ENCODE measurements at places on chromosomes 7 and 10. TPM values are rescaled to one million over a fixed set of nuclear protein-coding genes. Genes with fewer than 3 reads are reported as not detected.
A peak's percentile ranks its signal among the peaks of the same experiment; 100 is the strongest.

Gene SORCS1
- 0.88 TPM for total RNA-seq

Gene NUTM2E
- not detected for total RNA-seq

DNA sequence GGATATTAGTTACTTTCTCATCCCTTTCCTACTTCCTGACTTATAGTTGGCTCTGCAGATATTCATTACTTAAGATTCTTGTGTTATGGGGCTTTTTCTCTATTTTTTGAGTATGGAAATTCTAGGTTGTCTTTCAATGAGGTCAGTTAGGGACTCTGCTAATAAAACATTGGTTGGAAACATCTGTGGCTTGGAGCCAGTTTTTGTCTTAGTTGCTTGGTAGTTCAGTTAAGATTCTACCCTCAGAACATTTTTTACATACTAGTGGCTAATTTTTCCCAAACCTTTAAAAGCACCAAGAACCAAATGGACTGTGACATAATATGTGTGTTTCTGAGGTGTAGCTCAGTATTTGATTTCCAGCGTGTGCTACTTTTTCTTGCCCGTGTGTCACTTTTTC is 305.6 kb upstream of the FZD1 start:
- no peak for DNase-seq

DNA sequence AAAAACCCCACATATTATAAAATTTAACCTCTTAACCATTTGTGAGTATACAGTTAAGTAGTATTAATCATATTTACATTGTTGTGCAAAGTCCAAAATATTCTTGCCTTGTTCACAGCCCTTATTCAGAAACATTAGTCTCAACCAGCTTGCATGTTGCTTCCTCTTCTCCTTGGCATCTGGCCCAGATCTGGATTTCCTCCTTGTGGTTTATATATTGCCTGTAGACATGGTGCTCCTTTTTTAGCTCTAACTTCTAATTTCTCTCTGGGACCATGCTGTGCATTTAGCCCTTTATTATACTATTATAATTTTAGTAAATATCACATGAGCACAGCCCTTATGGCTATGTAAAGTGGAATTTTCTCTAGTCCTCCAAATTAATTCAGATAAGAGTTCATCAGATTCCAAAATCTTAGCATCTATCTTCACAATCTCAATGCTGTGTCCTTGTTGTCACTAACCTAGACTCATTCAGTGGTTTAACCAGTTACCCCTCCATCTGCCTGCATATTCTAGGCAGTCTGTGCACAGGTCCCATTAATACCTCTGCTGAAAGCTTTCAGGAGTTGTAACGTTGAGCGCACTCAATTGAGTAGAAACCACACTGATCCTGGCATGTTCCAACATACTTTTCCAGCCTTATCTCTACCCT is 7.9 kb downstream of the CPED1 start:
- peak; percentile 1 for DNase-seq

GRCh38 chr7:82506702-82507101 is 63.1 kb upstream of the CACNA2D1 start:
- DNase-seq: no peak

DNA sequence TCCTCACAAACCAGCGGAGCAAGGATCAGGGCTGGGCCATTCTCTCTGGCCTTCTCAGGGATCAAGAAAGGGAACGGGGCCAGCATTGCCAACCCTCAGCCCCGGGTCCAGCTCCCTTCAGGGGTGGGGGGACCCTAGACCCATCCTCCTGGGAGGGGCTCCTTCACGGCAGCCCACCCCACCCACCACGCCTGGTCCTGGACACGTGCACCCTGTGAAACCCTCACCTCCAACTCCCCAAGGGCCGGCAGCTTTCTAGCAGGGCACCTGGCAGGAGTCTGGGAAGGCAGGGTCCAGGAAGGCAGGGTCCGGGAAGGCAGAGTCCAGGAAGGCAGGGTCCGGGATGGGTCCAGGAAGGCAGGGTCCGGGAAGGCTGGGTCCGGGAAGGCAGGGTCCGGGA is 46.6 kb upstream of the ADGRA1 start:
- no peak for DNase-seq

DNA sequence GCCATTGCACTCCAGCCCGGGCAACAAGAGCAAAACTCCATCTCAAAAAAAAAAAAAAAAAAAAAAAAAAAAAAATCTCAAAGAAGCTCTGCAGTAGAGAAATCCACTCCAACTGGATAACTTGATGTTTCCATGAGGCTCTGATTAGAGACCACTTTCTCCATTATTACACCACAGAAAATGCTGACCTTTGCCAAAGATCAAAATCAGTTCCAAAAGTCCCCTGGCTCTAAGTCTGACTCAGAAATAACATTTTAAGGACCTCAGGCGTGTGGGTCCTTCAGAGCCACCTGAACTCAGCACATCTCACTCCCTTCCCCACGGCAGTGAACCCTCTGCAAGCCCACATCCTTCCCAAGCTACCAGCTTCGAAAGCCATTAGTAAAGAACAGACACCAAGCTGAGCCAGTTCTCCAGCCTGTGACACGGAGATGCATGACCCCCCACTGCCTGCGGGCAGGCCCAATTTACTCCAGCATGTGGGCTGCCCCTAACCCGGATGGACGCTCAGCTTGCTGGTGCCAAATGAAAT is 13.8 kb upstream of the TMEM120A start:
- no peak for DNase-seq

GRCh38 chr7:4010923-4011656 is 671.0 kb upstream of the FOXK1 start:
- DNase-seq: no peak

Gene NODAL
- not detected for total RNA-seq

Gene ADAMTS14
- 0.75 TPM for total RNA-seq

GRCh38 chr10:119706521-119707278 is 19.1 kb upstream of the INPP5F start:
- no peak for DNase-seq

DNA sequence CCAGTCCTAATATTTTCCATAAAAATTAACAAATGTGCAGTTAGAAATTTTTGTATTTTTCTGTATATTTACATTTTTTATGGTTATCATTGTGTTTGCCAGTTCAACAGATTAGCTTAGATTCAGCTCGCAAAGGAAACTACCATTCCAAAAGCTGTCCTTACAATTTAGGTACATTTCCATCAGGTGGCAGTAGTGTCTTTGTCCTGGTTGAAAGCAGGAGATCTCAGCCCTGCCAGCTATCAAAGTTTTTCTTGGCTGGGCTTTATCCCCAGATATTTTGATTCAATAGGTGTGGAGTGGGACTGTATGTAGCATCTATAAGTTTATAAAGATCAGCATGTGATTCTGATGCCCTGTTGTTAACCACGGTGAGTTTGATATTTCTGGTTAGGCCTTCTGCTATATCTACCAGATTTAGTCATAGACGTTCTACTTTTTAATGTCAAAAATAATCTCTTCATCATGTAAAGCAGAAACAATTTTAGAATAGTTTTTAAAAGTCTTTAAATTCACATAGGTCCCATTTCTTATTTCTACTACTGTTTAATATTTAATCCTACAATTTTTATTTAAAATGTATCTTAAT is 15.5 kb upstream of the ICA1 start:
- DNase-seq: no peak

Gene CALHM3
- total RNA-seq: not detected

DNA sequence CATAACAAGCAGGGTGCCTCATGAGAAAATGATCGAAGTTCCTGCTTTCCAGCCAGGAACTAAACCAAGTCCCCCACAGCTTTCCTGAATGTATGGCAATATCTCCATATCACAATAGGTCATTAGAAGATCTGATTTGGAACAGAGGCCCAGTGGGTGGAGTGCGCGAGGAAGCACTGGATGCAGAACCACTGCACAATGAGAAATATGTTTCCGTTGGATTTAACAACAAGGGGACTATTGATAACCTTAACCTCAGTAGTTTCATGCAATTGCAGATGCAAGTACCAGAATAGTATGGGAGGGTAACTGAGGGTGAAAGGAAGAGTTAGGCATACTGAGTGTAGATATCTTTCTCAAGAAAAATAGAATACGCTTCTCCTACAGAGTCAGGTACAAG is 45.3 kb downstream of the ZPBP start:
- DNase-seq: no peak

DNA sequence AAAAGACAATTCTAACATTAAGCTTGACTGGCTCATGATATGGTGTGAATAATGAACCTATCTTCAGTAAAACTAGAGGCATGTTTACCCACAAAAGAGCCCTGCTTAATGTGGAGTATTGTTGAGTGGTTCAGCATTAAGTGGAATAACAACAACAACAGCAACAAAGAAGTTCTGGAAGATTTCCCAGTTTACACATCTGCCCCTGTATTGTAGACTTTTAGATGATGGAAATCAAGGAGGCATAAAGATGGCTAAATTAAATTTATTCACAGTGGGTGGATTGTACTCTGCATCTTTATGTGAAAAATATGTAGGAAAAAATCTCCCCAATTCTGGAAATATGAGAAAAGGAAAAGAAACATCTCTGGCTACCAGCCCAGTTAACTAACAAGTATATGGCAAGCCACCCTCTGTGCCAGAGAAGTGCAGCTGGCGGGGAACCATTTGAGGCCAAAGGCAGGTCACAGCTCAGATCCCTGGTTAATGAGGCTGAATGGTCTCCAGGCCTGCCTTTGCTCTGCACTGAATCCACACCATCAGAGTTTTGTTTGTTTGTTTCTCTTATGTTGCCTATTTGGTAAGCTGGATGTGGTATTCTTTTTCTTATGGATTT is 186.0 kb downstream of the SEMA3D start:
- DNase-seq: no peak

- DNase-seq: no peak
Measured at GRCh38 chr7:142478479-142479220, 220.8 kb upstream of the PRSS58 start.

GRCh38 chr7:127833641-127834040 is 181.6 kb downstream of the SND1 start:
- no peak for DNase-seq

DNA sequence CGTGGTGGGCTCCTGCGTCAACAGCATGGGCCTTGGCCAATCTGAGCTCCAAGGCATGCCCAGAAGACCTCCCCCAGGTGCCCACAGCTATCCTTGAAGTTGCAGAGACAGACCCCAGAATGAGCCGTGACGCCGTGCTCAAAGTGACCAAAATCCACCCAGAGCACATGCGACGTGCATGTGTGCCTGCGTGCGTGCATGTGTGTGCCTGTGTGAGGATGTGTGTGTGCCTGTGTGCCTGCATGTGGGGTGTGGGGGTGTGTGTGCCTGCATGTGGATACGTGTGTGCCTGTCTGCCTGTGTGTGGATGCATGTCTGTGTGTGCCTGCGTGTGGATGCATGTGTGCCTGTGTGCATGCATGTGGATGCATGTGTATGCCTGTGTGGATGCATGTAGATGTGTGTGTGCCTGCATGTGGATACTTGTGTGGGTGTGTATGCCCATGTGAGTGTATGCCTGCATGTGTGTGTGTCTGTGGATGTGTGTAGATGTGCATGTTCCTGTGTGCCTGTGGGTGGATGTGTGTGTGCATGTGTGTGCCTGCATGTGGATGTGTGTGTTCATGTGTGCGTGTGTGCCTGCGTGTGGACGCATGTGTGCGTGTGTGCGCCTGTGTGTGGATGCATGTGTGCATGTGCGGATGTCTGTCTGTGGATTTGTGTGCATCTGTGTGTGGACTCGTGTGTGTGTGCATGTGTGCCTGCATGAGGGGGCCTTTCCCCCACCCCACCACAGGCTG is 42.6 kb downstream of the PWWP2B start:
- DNase-seq: no peak

Gene PON1
- not detected for total RNA-seq

DNA sequence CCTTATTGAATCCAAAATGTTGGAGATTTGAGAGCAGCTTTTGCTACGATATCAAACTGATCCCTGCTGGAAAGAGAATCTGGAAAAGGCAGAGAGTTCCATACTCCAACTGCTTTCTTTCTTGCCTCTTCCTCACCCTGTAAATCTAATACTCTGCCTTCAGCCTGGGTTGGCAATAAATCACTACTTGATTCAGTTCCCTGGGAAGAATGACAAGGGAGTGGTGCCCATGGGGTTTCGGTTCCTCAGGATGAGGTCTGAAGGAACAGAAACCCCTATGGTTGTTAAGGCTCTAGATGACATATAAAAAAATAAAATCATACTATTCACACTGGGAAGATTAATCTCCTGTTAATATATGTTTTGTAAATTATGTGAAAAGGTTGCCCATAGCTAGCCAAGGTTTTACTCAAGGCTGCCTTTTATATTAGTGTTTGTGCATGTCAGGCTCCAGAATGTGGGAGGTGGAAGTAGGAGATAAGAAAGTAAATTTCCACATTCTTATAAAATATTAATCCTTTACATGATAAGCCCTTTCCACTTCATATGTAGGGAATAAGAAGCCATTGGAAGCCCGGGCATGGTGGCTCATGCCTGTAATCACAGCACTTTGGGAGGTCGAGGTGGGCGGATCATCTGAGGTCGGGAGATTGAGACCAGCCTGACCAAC is 106.2 kb upstream of the CACNA2D1 start:
- DNase-seq: no peak

Gene MOSPD3
- 7.6 TPM for total RNA-seq

Gene CPA2
- total RNA-seq: not detected

DNA sequence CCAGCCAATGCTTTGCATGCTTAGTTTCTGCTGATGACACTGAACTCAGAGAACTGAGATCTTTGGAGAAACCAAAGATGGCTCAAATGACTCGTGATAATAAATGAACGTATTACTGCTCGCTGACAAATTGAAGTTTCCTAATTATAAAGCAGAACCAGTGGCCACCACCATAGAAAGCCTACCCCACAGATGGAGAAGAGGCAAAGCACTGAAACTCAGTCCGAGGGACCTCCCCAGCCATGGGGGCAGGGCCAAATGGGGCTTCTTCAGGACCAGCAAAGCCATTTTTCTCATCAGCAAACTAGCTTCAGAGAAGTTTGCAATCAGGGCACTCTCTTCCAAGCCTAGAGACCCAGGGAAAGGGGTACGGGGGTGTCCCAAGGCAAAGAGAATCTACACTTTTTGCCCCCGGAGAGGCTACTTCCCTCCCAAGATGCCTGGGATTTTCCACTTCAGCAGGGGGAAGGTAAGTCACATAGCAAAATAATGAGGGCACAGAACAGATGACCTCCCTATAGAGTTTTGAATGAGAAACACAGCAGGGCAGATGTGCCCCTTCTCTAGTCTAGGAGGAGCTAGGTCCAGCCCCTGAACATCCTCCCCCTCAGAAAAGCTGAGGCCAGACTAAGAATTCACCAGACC is 4.3 kb upstream of the IL6 start:
- DNase-seq: no peak

DNA sequence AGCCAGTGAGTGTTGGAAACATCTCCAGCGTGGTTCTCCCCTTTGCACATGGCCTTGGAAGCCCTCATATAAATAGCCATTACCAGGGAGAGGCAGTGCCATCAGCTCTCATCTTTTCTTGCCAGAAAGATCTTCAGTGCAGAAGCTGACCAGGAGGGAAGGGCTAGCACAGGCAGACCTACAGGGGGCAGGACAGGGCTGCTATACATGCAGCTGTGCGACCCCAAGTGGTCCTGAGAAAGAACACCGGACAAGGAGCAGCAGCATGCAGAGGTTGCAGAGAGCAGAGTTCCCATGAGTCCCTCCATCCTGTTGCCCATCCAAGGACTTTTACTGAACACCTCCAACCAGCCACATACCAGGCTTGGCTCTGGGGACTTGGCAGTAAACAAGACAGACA is 17.1 kb downstream of the GRID1 start:
- DNase-seq: no peak
